ENCODE measurements at places on chromosomes 16 and 17.

DNA sequence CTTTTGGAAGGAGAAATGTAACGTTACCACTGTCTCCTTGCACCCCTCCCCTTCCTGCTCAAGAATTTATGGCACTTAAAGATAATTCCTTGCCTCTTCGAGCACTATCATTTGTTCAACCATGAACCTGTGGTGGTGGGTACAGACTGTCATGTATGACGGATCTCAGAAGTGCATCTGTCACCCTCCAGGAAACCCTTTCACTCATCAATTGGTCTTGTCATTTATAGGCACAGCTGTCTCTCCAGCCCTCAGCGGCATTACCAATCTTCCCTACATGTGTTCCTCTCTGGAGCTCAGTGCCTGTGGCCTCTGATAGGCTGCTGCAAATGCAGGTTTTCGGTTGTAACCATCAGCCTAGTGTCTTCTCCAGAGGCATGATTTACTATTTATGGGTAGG is 15.0 kb downstream of the CNTNAP4 start:
- DNase-seq = no peak

DNA sequence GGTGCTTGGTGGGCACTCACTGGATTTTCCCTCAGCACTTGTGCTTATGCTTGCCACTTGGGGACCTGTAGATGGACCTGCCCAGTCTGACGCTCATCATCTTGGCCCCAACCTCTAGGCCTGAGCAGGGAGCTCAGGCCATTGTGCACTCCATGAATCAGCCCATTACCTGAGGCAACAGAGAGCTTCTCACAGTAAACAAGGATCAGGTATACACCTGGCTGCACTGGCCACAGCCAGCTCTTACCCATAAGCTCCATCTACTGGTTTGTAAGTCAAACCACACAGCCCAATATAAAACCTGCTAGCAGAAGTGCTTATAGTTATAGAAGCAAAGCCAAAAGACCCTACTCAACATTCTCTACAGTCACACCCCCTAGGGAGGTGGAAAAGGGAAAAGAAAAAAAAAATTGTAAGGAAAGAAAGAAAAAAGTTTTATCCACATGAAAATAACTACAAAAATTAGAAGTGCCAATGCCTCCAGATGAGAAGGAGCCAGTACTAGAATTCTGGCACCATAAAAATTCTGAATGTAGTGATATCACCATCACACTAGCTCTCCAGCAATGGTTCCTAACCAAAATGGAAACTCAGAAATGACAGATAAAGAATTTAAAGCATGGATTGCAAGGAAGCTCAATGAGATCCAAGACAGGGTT is 87.8 kb upstream of the CDH5 start:
- DNase-seq = no peak

GRCh38 chr17:41464682-41465081 is 2.5 kb downstream of the KRT32 start:
- no peak for DNase-seq

DNA sequence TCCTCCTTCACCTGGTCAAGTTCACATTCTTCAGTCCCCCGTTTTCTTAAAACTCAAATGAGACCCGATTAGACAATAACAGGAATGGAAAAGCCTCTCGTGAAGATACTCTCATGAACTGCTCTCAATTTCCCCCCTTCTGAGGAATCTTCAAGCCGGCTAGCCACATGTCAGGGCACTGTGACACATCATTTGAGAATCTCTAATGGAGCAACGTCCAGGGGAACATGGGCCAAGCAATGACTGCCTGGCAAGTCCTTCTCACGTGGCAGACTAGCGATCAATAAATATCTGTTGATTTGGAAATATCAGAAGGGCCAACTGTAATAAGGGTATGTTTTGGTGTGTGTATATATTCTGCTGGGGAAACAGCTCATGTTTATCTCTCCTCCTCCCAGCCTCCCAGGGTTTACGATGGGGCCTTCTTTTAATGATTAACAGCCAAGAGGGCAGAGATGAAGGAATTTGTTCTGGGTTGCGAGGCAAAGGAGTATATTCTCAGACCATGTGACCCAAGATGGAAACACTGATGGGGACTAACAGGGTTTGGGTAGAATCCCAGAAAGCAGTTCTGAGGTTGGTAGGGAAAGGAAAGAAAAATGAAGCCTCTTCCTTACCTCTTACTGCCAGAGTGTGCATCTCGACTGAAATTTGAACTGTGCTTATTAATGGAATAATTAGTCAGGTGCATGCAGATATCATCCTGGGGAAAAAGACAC is 21.4 kb downstream of the TTLL6 start:
- DNase-seq = no peak

Measured in stimulated activated CD4-positive, alpha-beta T cell treated with anti-CD3 and anti-CD28 coated beads, TNF-alpha, amount 100 ng/mL, for 1 hour (primary cell).